T47D (cell line): ENCODE measurements at places on chromosomes 3 and 15.

- no peak for DNase-seq
Measured at GRCh38 chr15:66216806-66217205, 36.7 kb downstream of the MEGF11 start.

GRCh38 chr3:196232882-196233251 is 16.5 kb downstream of the SLC51A start:
- DNase-seq: no peak

DNA sequence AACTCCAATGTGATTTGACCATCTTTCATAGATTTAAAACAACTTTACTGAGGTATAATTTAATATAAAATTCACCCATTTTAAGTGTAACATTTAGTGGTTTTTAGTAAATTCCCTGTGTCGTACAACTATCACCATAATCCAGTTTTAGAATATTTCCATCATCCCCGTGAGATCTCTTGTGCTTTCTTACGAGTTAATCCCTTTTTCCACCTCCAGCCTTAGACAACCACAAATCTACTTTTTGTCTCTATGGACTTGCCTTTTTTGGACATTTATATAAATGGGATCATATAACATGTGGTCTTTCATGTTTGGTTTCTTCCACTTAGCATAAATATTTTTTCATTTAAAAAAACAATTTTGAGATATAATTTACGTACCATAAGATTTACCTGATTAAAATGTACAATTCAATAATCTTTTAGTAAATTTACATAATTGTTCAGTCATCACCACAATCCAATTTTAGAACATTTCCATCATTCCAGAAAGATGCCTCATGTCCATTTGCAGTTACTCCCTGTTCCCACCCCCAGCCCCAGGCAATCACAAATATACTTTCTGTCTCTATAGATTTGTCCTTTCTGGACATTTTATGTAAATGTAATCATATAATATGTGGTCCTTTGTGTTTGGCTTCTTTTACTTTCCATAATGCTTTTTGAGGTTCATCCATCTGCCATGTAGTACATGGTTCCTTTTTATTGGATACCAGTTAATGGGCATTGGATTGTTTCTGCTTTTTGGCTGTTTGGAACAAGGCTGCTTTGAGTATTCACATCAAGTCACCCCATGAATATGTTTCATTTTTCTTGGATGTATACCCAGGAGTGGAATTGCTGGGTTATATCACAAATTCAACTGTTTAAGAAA is 3.1 kb downstream of the OXSR1 start:
- DNase-seq: no peak

DNA sequence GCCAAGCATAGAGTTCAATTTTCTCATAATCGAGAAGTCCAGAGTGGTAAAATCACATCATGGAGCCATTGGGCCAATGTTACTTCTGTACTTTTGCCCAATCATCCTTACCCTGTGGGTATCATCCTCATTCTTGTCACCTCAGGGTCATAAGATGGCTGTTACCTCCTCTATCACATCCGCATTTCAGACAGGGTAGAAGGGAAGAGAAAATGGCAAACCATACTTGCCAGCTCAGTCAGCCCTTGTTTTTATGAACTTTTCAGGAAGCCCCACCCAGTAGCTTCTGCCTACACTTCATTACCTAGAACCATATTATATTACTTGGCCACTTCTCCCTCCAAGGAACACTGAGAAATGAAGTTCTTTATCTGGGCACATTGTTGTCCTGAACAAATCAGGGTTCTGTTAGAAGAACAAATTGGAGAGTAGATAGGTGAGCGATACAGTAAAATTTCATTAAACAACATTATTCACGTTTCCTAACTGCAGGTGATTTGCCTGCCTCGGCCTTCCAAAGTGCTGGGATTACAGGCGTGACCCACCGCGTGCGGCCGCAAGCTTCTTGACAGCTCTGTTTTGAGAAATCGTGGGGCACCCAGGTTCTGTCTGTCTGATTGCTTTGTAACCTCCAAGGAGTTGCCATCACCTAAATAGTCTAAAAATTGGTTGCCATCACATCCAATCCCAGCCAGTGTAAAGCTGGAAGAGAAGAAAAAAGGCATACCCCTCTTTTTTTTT is 34.5 kb upstream of the RPN1 start:
- no peak for DNase-seq

- DNase-seq: no peak
Measured at GRCh38 chr15:58355973-58356372, 75.8 kb upstream of the LIPC start.

DNA sequence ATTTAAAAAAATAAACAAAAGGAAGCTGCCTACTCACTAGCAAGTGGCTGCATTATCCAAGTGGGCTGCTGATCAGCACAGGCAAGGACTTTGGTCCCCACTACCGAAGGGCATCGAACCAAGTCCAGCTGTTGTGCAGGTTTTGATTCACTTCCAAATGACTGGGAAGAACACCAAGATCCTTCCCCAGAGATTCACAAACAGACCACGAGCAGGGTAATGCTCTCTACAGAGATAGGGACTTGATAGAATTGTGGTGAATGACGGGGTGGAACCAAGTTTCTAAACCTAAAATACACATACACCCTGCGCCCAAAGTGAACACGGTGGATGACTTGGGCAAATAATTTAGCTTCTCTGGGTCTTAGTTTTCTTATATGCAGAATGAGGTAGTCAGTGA is 203.7 kb upstream of the ICE2 start:
- no peak for DNase-seq

DNA sequence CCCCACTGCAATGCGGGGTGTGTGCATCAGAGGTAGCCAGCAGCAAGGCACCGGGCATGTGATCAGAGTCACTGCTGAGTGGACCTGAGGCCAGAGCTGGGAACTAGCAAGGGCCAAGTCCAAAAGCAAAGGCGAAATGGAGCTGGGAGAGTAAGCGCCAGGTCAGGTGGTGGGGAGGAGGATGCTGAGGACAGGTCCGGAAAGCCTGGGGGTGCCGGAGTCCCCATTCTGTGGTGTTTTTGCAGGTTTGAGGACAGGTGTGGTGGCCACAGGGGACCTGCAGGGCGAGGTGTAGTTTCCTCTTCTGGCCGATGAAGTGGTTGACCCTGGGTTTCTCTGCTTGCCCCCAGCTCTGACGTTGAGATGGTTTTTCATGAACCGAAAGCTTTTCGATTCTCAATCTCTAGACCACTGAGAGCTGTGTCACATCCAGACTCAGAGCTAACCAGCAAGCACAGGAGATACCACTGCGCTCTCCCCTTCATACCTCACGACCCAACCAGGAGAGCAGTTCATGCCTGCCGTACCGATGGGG is 35.0 kb upstream of the HES1 start:
- no peak for DNase-seq

DNA sequence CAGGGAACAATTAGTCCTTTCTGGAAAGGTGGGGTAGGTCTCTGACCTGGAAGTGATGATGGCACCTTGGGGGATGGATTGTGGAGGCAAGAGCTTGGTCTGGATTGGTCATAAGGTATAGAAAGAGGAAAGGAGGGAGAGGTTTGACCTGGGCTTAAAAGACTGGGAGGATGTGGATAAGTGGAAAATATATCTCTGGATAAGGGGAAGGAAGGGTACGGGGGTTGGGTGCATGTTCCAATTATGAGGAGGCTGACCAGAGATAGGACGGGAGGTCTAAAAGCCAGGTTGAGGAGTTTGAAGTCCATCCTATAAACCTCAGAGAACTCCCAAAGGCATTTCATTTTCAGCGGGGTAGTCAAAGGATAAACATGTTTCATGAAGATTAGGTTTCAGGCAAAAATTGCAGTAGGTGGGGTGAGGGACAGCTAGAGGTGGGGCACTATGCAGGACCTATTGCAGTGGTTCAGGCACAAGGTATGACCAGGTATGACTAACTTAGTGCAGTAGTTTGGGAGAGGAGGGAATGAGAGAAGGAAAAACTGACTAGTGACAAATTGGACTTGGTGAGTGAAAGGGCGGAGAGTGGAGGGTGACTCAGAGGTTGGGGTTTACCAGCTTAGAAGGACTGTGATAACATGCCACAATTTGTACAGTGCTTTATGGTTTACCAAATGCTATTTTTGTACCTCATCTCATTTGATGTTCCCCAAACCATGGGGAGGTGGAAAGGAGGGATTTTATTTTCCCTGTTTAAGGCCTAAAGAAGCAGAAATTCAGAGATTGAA is 10.7 kb downstream of the PDE8A start:
- DNase-seq: no peak

GRCh38 chr15:51721199-51721960 is 16.1 kb downstream of the LYSMD2 start:
- no peak for DNase-seq

DNA sequence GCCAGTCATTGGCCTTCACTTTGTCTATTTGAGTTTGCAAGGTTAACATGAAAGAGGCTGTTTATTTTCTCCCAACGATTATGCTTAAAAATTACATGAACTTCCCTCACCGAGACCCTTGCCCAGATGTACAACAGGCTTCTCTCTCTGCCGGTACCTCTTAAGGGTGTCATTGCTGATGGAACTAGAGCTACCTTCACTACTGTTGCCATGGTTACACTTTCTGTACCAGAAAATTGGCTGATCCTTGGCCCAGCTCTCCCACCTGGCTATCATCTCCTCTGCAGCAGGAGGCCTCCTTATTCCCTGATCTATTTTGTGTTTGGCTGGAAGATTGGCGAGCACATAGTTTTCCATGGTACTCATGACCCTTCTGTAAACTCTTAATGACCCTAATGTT is 24.0 kb upstream of the LIPC start:
- DNase-seq: no peak

DNA sequence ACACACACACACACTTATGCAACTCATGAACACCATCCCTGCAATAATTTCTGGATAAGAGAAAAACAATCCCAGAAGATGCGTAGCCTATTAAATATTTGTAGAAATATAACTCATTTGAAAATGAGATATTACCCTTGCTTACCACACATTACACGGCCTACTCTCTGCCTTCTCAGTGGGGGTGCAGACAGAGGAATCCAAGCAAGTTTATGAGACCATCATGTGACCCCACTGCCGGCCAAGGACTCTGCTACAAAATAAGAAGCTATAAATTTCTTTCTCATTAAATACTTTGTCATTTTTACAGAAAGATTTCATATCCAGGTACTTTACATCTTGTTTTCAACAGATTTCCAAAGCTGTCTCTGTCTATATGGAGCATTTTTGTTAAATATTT is 286.3 kb downstream of the ZNF385D start:
- DNase-seq: no peak

DNA sequence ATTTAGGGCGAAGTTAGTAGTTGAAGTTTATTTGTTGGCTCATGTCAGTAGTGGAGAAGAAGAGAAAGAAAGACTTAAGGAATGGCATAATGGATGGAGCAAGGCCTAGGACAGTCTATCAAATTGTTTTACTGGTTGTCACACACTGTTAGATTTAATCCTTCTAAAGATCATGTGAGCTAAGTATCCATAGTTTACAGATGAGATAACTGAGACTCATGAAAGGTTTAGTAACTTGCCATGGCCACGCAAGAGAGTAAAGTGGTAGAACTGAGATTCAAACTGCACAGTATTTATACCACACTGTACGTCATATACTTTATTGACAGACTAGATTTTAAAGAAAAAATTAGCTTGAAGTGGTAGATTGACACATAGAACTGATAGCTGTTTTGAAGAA is 11.4 kb downstream of the SPRED1 start:
- no peak for DNase-seq
